Panc1 (cell line): ENCODE measurements at places on chromosomes 7 and 10. TPM values are rescaled to one million over a fixed set of nuclear protein-coding genes. Genes with fewer than 3 reads are reported as not detected.

DNA sequence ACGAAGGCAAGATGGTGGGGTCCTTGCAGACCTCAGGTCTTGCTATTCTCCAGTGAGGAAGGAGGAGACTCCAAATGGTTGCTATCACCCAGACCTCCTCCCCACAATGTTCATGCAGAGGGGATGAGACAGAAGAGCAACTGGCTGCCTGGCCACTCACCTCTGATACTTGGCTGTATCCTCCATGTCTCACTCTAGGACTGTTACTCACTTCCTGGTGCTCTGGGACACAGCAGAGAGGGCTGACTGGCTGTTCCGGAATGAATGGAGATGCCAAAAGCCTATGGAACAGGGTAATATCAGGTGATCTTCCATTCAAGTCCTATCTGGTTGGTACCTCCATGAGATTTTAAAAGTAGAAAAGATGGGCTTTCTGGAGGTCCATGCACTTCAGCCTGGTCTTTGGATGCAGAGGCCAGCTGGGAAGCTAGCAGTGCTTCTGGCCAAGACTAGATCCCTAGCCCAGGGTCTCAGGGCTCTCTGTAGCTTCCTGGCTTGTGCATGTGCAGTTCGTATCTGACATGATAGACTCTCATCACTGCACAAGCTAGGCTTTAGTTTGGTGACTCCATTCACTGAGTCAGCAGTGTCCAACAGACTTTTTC, 27.0 kb upstream of the ABI1 start:
- H3K4me1 ChIP-seq = no peaks in the 10 kb centered on the region
- H3K27me3 ChIP-seq = no peaks in the 10 kb centered on the region
- H3K36me3 ChIP-seq = no peaks in the 10 kb centered on the region
- no peak for DNase-seq
- no peak overlapping the region for H3K27ac ChIP-seq

GRCh38 chr10:113600569-113600968, 47.7 kb downstream of the HABP2 start:
- no peaks in the 10 kb centered on the region for H3K4me1 ChIP-seq
- no peak overlapping the region for H3K4me3 ChIP-seq
- H3K27ac ChIP-seq = no peak overlapping the region
- no peak for DNase-seq

GRCh38 chr7:135693558-135693957, 31.2 kb downstream of the STMP1 start:
- no peak overlapping the region for H3K4me3 ChIP-seq
- no peaks in the 10 kb centered on the region for H3K4me1 ChIP-seq
- no peak for DNase-seq
- H3K27me3 ChIP-seq = no peaks in the 10 kb centered on the region
- no peak overlapping the region for H3K27ac ChIP-seq
- no peaks in the 10 kb centered on the region for H3K36me3 ChIP-seq

- H3K27me3 ChIP-seq = no peaks in the 10 kb centered on the region
- no peaks in the 10 kb centered on the region for H3K36me3 ChIP-seq
- H3K4me1 ChIP-seq = peaks cover 12% of the 10 kb centered on the region
- DNase-seq = peak; percentile 38
Observed at GRCh38 chr10:13712837-13713581, 126.2 kb downstream of the PRPF18 start.

GRCh38 chr10:128916383-128916782, 550.7 kb upstream of the MGMT start:
- H3K27me3 ChIP-seq = peaks cover 6% of the 10 kb centered on the region; the same call in 1 of the 2 replicates
- no peaks in the 10 kb centered on the region for H3K4me1 ChIP-seq
- no peak for DNase-seq
- no peak overlapping the region for H3K4me3 ChIP-seq
- H3K36me3 ChIP-seq = no peaks in the 10 kb centered on the region

- peak overlapping the region; percentile 99 for H3K27ac ChIP-seq
- H3K4me1 ChIP-seq = peaks cover 52% of the 10 kb centered on the region
- H3K36me3 ChIP-seq = peaks cover 6% of the 10 kb centered on the region; the same call in 1 of the 2 replicates
- peak overlapping the region; percentile 76 for H3K4me3 ChIP-seq
- no peak for DNase-seq
Observed at GRCh38 chr10:101063050-101063525, 1.3 kb downstream of the KAZALD1 start.

DNA sequence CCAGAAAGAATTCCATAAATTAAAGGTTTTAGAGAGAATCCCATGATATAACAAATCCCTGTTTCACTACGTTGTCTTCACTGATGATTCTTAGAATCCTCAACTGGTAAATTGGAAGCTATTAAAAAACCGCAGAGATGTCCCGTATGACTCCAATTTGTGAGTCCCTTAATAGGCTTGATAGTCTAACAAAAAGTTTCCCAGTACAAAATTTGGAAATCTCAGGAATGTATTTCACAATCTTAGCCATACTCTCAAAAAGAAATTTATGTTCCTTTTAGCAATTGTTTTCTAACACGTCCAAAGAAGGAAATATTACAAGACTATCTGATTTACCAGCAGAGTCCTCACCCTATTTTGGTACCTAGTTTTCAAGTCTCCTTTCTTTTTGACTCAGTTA, 2.5 kb downstream of the TES start:
- peak overlapping the region; percentile 90 for H3K27ac ChIP-seq
- H3K36me3 ChIP-seq = no peaks in the 10 kb centered on the region
- H3K27me3 ChIP-seq = no peaks in the 10 kb centered on the region
- H3K4me3 ChIP-seq = peak overlapping the region; percentile 66

DNA sequence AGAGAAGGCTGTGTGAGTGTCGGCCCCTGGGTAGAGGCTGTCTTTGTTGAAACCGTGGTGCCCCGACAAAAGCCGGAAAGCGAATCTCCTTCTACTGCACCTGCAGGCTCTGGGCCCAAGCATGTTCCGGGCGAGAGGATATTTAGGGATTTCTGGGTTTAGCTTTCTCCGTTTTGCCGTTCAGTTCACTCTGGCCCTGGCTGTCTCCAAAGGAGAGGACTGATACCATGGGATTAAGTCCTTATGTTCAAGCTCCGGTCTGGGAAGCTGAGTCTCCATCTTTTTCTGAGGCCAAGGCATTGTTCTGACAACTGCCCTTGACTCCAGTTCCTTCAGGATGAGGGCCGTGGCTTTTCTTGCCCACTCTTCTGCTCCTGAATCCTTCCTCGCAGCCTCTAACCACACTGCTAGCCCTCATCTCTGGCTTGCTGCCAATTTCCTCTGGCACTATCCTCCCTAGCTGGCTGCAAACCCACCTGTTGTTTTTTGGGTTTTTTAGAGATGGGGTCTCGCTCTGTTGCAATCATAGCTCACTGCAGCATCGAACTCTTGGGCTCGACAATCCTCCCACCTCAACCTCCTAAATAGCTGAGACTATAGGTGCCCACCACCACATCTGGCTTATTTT, 206.8 kb downstream of the SKIDA1 start:
- H3K36me3 ChIP-seq = no peaks in the 10 kb centered on the region
- no peak overlapping the region for H3K4me3 ChIP-seq
- H3K27ac ChIP-seq = peak overlapping the region; percentile 99
- H3K27me3 ChIP-seq = no peaks in the 10 kb centered on the region
- DNase-seq = no peak

DNA sequence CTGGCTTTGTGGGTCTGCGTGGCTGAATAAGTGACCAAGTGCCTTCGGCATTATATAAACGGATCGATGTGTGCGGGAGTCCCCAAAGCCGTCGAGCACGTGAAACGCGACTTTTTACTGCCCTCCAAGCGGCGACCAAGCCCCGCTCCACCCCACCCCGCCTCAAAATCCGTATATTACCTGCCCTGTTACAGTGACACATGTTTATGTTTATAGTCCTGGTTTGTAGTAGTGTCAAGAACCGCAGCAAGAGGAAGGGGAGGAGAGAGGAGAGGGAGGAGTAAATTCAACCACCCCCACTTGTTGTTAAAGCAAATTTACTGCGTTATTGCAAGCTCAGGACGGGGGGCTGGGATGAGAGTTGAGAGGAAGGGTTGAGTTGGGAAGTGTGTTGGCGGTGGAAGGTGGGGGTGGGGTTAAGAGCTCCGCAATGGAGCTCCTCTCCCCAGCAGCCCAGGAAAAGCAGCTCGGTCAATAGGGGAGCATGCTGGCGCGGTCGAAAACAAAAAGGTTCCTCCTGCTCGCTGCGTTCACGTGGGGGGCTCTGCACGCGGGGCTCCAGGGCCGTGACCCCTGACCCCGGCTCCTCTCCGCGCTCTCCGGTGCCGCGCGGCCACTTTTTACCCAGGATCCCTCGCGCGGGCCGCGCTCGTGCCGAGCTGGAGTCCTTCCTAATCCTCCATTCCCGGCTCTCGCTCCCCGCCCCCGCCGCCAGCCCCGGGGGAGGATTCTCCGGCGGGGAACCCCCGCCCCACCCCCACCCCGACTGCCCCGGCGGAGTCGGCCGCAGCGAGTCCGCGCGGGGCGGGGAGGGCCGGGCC, at the start of gene SKIDA1:
TSS of gene SKIDA1 (minus strand) at position 316 of the 821 bp plus-strand sequence. CDS start 7,860 bp downstream, outside the sequence.
- peak within 1 kb of the TSS; percentile 97 for H3K27ac ChIP-seq
- H3K4me3 ChIP-seq = peak within 1 kb of the TSS; percentile 48
- no peaks in the 10 kb centered on the region for H3K27me3 ChIP-seq

DNA sequence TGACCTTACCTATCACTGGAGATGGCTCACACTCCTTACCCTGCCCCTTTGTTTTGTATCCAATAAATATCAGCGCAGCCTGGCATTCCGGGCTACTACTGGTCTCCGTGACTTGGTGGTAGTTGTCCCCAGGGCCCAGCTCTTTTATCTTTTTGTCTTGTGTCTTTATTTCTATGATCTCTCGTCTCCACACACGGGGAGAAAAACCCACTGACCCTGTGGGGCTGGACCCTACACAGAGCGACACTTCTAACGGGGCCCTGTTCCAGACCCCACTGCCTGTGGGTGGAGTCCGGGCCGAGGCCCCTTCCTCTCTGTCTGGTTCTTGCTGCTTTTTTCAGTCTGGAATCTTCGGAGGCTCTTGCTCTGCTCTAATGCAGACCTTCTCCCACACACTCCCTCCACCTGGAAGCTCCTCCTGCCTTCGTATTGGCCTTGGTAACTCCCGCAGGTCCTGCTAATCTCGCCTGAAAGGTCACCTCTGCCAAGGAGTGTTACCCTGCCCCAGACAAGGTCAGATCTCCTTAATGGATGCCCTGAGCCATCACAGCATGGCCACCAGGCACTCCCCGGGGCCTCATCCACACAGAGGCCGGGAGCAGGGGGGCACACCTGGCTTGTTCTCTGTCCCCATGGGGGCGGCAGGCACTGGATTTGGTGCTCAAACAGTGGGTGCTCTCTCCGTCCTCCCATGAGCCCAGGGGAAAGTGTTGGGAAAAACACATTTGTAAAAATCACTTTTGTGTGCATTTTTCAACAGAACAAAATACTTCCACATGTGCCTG, 531.7 kb downstream of the PTPRN2 start:
- no peak overlapping the region for H3K4me3 ChIP-seq
- H3K27me3 ChIP-seq = peaks cover 11% of the 10 kb centered on the region
- no peaks in the 10 kb centered on the region for H3K36me3 ChIP-seq
- DNase-seq = no peak
- no peak overlapping the region for H3K27ac ChIP-seq

- no peak for DNase-seq
- H3K4me1 ChIP-seq = no peaks in the 10 kb centered on the region
- H3K36me3 ChIP-seq = no peaks in the 10 kb centered on the region
- no peaks in the 10 kb centered on the region for H3K27me3 ChIP-seq
- no peak overlapping the region for H3K27ac ChIP-seq
Observed at GRCh38 chr7:90621747-90622140, 25.6 kb downstream of the CDK14 start.

DNA sequence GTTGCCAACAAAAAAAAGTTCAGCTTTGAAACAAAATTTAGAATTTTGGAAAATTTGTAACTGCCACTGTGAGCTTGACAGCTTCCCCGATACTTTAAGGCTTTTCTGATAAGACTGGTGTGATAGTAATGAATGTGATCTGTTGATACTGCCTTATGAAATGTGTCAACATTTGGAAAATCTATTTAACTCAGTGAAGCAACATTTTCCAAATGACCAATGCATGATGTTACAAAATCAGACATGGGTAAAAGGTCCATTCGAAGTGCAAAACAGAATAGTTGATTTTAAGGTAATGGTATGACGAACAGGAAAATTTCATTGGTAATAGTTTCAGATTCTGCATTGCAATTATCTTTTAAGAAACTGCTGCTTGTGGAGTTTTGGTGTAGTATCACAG, 175.4 kb downstream of the SEM1 start:
- H3K27ac ChIP-seq = no peak overlapping the region
- DNase-seq = no peak
- peaks cover 15% of the 10 kb centered on the region; the same call in 1 of the 2 replicates for H3K27me3 ChIP-seq
- H3K4me3 ChIP-seq = no peak overlapping the region
- no peaks in the 10 kb centered on the region for H3K36me3 ChIP-seq
- H3K4me1 ChIP-seq = no peaks in the 10 kb centered on the region

- no peaks in the 10 kb centered on the region; the same call in 1 of the 2 replicates for H3K4me1 ChIP-seq
- no peak overlapping the region for H3K4me3 ChIP-seq
- DNase-seq = no peak
Observed at GRCh38 chr7:157793087-157793353, 456.2 kb downstream of the DNAJB6 start.

DGKI gene
- total RNA-seq = not detected

HOXA4 gene
- 0.39 TPM for total RNA-seq

COL17A1 gene
- 0.26 TPM for total RNA-seq

CTAGE6 gene
- total RNA-seq = not detected
